ENCODE measurements at places on chromosomes 12 and 14.

DNA sequence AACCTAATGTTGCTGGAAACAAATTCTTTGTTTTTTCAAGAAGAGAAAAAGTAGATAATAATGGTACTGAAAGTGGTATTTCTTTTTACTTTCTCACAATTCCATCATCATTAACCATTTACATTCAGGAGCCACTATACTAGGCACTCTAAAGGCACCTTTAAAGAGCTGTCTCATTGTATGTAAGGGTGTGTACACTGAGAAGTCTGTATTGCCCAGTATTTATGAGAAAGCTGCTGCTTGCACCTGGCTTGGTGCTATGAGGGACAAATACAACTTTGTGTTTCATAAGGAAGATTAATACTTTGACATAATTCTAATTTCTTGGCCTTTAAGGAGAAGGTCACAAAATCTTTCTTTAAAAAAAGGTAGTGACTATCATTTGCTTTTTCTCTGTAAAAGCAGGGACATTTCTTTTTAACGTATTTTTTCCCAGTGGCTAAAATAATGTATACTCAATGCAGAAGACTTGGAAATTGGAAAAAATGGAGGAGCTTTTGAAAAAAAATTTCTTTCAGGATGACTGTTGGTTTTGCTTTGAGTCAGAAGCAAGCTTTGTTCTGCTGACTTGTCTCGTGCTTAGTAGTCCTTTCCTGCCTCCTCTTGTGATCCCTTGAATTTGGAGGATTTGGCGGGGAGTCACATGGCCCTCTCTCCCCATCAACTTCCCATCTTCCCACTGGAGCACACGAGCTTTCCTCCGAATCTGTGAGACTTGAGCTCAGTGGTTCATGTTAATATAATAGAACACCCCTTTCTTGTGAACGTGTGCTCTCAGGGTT lies 50.1 kb downstream of the RASSF3 start:
- DNase-seq, result no peak

DNA sequence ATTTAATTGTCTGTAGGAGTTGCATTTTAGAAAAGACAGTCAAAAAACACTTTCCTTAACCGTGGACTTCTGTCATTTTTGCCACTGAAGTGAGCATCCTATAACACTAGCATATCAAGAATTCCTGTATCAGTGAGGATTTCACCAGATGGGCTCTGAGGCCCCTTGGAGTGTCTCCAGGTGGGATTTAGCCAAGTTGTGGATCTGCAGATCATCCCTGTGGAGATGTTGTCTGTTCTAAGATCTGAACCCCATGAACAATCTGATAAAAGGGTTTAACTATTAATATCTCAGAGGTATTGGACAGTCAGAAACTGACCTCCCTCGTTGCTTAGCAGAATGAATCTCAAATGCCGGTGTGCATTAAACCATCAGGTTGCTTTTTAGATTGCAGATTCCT lies 165.0 kb upstream of the SRRM4 start:
- no peak for DNase-seq

DNA sequence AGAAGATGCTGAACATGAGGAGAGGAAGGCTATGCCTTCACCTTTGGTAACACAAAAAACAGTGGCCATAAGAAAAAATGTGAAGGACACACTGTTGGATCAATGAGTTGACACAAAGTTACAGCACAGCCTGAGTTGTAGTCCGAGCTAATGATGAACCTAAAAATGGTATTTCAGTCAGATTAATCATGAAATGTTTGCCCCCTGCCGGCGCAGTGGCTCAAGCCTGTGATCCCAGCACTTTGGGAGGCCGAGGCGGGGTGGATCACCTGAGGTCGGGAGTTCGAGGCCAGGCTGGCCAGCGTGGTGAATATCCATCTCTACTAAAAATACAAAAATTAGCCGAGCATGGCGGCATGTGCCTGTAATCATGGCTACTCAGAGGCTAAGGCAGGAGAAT lies 1.3 kb upstream of the CAPRIN2 start:
- no peak for DNase-seq

DNA sequence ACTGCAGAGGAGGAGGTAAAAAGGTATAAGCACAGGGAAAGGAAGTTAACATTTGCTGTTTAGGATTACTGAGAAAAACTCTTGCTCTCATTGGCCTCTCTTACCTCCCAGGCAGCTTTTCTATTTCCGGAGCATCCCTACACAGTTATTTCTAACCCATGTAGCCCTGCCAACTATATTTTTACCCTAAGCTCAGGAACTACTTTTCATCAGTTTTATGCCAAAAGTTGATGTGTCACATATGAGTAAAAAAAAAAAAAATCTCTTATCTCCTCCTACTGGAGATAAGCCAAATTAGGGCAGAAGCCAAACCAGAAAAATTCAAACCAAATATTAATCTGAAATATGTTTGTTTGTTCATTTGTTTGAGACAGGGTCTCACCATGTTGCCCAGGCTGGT lies 34.4 kb upstream of the PSMA6 start:
- DNase-seq, result no peak

- no peak for DNase-seq
Observed at GRCh38 chr12:52023976-52024688, 17.4 kb downstream of the TAMALIN start.

DNA sequence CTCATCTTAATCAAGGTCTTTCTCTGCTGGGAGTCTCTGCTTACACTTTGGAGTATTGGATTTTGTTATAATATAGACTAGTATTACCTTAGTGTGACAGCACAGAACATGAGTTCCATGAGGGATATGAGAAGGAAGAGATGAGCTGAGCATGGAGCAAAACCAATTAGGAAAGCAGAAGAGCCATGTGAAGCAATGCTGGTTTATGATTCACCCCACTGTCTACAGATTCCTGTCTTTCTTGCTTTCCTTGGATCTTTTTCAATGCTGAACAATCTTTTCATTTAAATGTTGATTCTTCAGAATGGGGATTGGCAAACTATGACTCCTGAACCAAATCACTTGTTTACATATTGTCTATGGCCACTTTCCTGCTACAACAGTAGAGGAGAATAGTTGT lies 70.4 kb upstream of the KITLG start:
- DNase-seq, result no peak

DNA sequence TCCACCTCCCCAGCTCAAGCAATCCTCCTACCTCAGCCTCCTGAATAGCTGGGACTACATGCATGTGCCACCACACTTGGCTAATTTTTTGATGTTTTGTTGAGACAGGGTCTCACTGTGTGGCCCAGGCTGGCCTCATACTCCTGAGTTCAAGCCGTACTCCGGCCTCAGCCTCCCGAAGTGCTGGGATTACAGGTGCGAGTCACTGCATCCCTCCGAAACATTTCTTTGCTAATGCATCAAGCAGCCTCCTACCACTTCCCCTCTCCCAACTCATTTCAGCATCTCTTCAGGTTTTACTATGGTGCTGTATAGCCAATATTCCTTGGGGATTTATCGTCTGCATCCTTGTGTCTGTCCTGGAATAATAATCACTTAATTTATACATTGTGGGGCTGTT lies 2.3 kb upstream of the SLC22A17 start:
- DNase-seq, result no peak

GRCh38 chr12:100020370-100020769 lies 35.6 kb upstream of the ANKS1B start:
- no peak for DNase-seq

DNA sequence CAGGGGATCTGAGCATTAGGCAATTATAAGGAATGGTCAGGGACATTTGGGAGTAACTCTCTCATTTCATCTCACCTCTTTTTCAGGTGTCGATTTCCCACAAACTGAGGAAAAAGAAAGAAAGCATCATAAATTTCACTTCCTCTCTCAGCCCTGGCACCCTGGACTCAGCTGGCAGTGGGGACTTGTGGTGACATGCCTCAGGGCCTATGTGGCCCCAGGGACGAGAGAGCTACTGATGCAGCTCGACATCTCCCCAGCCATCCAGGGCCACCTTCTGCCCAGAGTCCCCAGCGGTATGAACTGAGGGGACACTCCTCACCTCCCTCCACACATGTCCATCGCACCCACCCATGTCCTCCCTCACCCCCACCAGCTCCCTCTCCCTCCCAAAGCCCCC lies 11.7 kb downstream of the TNFRSF1A start:
- DNase-seq, result no peak

DNA sequence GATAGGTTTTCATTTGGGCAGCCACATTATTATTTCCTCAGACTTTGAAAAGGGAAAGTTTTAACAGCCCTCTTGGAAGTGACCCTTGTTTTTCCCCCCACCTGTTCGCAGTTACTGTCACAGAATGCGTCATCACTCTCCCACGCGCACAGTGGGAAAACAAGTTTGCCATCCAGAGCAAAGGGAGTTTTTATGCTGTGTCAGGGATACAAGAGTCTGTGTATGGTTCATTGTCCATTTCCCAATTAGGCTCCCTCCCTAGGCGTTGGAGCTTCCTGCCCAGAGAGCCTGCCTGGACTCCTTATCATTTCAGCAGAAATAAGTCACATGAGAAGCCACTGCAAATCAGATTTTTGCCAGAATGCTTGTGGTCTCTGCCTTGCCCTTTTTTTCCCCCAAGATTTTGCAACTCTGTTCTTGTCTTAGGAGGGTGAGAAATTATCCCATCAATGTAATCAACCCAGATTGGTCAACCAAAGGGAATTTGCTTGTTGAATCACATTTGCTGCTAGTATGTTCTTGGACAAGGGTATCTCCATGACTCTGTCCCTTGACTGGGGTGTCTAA lies 104.1 kb downstream of the IGF1 start:
- DNase-seq, result no peak

DNA sequence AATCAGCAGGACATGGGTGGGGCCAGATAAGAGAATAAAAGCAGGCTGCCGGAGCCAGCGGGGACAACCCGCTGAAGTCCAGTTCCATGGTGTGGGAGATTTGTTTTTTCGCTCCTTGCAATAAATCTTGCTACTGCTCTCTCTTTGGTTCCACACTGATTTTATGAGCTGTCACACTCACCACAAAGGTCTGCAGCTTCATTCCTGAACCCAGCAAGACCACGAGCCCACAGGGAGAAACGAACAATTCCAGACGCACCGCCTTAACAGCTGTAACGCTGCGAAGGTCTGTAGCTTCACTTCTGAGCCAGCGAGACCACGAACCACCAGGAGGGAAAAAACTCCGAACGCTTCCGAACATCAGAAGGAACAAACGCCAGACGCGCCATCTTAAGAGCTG lies 2.8 kb upstream of the CNIH1 start:
- DNase-seq, result no peak

DNA sequence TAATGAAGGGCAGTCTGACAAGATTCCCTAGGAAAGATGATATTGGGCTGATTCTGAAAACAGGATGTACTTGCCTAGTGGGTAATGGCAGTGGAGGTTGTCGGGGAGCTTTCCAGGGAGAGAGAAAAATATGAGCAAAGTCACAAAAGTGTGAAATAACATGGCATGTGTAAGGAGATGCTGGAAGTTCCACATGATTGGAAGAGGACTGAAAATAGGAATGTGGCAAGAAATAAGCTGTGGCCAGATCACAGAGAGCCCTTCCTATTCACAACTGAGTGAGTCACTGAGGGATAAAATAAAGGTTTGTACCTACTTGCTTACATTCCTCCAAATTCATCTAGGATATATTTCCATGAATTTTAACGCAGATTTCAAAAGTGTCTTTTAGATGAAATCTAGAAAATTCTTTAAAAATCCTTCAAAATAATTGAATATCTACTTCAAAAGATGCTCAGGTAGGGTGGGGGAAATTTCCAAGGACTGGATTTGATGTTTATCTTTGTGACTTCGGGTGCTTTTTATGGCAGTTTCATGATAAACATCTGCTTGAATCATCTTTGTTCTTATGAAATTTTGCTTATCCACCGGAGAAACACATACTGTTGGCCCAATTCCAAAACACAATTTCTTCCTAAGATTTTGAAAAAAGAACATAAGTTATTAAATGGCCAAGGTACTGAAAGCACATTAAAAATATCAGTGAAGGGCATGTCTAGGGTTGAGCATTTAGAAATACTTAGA lies 36.3 kb upstream of the SLC2A13 start:
- no peak for DNase-seq

GRCh38 chr12:128123096-128123495 lies 143.9 kb upstream of the TMEM132C start:
- no peak for DNase-seq

- no peak for DNase-seq
Observed at GRCh38 chr12:126915309-126915708, 1351.7 kb upstream of the TMEM132C start.

- DNase-seq, result no peak
Observed at GRCh38 chr12:53498235-53498630, 1.0 kb downstream of the MAP3K12 start.

- no peak for DNase-seq
Observed at GRCh38 chr12:30461026-30461615, 234.5 kb downstream of the IPO8 start.

GRCh38 chr14:105167303-105168092 lies 1.1 kb downstream of the JAG2 start:
- no peak for DNase-seq

GRCh38 chr12:20572451-20572850 lies 122.7 kb upstream of the SLCO1C1 start:
- DNase-seq, result no peak

GRCh38 chr14:100306998-100307765 lies 938 bp upstream of the SLC25A29 start:
- no peak for DNase-seq

DNA sequence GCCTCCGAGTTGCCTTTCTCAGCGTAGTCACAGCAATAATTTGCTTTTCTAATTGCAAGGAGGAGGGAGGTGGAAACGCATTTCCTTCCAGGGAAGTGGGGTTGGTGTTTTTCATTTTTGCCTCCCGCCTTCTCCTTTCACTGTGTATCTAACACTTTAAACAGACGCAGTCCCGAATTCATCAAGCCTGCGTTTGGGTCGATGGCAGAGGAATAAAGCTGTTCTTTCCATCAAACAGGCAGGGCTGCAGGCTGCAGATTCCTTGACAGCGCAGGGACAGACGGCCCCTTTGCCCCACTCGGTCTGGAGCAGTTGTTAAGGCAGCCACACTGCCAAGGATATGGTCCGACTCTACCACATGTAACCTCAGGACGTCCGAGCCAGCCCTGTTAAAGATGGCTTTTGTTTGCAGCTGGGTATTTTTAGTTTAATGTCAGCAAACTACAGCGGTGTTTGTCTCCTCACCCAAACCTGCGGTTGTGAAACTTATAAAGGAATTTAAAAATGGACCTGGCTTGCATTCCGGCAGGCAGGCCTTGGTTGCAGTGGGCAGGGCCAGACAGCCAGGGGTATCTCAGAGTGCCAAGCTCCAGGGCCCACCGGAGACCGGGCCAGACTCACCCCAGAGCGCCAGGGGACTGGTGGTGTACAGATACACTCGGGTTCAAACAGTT lies 2.1 kb downstream of the CHST11 start:
- no peak for DNase-seq

GRCh38 chr14:106551265-106551664 lies 1024.9 kb downstream of the TMEM121 start:
- no peak for DNase-seq

GRCh38 chr14:22488522-22489243 lies 100.3 kb downstream of the DAD1 start:
- no peak for DNase-seq

- no peak for DNase-seq
Observed at GRCh38 chr14:93748208-93749075, 39.8 kb downstream of the PRIMA1 start.

GRCh38 chr12:128337071-128337345 lies 70.0 kb downstream of the TMEM132C start:
- no peak for DNase-seq

GRCh38 chr14:44388306-44388705 lies 118.8 kb downstream of the FSCB start:
- no peak for DNase-seq
